Stimulated activated CD8-positive, alpha-beta memory T cell treated with anti-CD3 and anti-CD28 coated beads, Interleukin-12 subunit alpha, Interleukin-12 subunit beta, amount 100 ng/mL, for 4 hours (primary cell): ENCODE measurements at places on chromosomes 6 and 20.

DNA sequence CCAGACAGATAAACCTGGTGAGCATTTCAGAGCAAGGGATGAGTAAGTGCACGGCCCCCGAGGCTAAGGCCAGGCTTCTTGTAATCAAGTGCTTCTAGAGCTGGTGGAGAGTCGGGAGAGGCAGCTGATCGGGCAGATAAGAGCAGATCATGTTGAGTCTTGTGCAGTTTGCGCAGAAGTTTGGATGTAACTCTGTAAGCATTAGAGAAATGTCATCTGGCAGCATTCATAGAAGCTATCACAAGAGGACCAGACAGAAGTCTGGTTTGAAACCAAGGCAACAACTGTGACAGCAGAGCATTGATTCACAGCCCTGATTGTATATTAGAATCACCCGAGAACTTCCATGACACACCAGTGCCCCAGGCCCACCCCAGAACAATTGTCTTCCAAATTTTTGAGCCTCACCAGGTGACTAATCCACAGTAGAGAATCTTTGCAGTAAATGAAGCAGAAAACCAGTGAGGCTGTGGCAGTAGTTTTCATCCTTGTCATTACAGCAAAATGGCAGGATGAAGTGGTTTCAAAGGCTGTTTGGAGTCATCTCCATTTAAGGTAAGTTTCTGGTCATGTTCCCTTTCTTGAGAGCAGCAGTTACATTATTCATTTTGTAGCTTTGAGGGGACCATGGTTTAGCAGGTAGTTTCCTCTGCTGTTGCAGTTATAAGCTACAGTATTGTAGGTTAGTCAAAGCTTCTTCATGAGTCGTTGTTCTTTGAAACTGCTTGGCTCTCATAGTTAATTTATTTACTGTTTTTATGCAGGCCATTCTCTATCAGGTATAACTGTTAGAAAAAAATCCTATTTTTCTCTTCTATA, 84.1 kb downstream of the RNF217 start:
- DNase-seq = no peak

DNA sequence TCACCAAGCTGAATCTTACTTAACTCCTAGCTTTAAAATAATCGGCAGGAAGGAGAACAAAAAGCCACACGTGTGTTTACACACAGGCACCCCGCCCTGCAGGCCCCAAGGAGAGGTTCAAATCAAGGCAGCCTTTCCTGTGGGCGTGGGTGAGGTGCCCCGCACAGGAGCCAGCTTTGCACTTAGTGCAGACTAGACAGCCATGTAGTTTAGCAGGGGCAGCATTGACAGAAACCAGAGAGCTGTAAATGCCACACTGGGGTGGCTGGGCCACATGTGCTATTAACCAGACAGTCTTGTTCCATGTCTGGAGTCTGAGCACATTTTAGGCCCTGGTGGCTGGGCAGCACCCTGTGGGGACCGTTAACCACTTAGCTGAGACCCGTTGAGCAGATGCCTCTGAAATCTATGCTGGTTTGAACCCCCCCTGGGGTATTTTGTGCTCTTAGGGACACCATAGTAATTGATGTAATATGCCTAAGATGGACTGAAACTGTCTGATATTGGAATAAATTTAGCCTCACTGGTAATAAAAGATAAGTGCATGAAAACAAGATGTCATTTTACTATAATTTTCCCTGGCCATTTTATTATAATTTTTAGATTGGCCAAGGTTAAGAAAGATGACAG, 106.4 kb upstream of the KCNG1 start:
- DNase-seq = no peak

- DNase-seq = no peak
Measured at GRCh38 chr6:160810238-160810637, 108.2 kb downstream of the PLG start.

- DNase-seq = no peak
Measured at GRCh38 chr6:2739335-2739734, 11.4 kb downstream of the MYLK4 start.

- DNase-seq = no peak
Measured at GRCh38 chr6:18323935-18324705, 59.8 kb upstream of the DEK start.

GRCh38 chr20:4730780-4731179, 9.1 kb downstream of the PRND start:
- no peak for DNase-seq

DNA sequence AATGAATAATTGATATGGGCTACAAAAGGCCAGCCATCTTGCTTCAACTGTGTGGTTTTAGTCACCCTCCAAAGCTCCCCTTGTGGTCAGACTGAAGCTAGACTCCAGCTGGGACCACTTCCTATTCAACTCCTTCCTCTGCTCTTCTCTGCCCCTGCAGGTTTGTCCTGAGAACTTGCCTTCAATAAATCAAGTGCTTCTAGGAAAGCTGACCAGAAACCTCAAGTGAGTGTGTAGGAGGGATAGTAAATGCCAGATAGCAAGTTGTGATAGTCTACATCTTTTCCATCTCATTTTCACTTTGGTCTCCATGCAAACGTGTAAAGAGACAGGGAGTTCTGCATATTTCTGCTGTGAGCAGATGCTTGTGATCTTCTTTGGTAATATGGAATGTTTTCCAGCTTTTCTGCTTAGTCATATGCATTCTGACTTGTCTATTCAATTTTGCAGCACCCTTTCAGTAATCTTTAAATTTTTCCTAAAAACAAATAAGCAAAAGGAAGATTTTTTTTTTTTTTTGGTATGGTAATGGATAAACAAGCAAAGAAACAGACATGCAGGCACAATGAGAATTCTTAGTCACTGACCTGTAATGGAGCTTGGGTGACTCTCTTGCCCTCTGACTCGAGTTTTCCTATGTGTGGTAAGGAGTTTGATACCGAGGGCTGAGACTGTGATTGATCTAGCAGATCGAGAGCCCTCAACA, 201.3 kb upstream of the BTBD3 start:
- DNase-seq = no peak

GRCh38 chr6:157699777-157700636, 123.0 kb upstream of the SNX9 start:
- no peak for DNase-seq

- no peak for DNase-seq
Measured at GRCh38 chr20:57654998-57655808, 35.0 kb upstream of the ZBP1 start.

- DNase-seq = no peak
Measured at GRCh38 chr6:66307490-66307889, 600.5 kb upstream of the EYS start.

DNA sequence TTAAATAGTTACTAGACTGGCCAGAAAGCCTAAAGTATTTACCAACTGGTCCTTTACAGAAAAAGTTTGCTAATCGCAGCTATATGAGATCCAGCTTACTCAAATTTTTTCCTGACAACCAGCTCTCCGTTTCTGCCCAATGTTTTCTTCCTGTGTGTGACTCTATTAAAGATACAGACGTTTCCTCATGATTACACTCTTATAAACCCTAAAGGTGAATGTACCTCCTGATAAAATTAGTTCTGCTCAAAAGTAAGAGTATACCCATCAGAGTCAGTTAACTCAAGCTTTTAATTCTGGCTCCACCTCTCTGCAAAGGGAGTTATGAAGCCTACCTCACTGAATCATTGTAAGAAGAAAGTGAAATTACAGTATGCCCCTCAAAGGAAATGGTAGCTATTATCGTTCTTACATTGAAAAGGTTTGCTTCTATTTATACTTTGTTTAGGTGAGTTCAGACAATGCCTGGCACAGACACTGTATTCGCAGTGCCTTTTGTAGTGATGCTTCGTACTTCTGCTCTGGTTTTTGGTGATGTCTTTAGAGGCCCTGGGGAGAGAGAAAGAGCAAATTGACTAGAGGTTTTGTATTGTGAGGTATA, 10.2 kb upstream of the MROH8 start:
- DNase-seq = no peak

DNA sequence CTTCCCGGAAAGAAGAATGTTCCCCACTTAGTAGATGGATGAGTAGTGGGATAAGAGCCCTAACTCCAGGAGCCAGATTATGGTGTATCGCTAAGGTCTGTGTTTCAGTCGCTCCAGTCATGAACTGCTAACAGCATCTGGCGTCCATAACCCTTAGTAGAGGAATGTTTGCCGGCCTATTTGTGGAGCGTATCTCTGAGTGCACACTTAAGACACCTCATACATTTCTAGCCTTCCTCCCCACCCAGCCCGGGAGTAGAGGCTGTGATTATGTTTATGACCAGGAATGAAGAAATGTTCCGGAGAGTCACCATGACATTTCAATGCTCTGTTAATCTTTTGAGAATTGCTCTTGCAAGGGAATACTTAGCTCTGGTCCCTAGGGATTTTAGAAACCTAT, 251.1 kb upstream of the SOX4 start:
- DNase-seq = no peak

DNA sequence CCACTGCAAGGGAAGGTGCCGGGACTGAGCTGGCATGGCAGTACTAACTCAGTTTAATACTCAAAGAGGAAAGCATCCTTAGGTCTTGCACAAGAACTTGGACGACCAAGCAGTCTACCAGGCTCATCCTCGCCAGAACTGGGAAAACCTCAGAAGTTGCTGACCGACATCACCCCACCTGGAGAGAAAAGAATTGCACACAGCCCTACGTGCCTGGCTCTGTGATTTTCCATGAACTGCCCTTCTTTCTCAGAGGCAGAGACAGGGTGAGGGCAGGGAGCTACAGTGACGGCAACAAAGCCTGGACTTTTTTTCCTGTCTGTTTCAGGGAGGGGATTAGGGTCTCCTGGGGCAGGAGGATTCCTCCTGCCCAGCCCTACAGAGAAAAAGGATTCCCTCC, 8.0 kb downstream of the JAG1 start:
- no peak for DNase-seq

GRCh38 chr20:61874421-61875068, 191.1 kb downstream of the TAF4 start:
- no peak for DNase-seq

DNA sequence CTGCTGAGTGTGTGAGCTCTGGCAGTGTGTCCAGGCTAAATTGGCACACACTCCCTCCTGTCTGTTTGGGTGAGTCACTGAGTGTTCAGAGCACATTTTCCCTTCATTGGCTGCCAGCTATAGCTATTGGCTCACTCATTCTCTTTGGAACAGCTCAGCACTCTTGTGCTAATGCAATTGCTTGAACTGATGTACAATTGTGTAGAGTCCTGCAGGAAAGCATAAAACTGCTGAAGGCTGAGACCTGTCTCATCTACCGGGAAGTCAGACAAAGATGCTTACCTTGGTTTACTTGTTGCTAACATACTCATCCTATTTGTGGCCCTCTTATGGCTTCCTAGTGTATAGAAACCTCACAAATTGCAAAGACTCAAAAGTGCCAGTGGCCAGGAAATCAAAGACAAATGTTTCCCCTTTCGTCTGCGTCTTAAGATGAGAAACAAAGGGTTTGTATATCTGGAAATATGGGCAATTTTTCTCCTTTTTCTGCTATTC, 351.0 kb downstream of the BCKDHB start:
- no peak for DNase-seq

GRCh38 chr6:20266851-20267608, 54.8 kb upstream of the MBOAT1 start:
- DNase-seq = no peak

DNA sequence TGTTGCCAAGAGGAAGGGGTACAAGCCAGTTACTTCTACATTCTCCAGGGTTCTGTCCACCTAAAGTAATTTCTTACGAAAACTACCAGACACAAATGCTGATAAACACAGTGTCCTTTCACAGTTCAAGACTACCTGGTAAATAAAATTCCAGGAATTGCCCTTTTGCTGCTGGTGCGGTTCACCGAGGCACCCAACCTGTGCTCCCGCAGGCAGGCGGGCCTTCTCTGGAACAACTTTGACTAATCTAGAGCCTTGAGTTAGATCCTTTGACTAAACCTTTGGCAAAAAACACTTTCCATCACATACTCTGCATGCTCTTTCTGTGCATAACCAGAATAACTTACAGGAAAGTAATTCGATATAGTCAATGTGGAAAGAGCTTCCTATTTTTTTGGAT, 107.0 kb downstream of the HUS1B start:
- DNase-seq = no peak

- no peak for DNase-seq
Measured at GRCh38 chr20:20188647-20189046, 136.3 kb downstream of the CFAP61 start.

- no peak for DNase-seq
Measured at GRCh38 chr6:27176096-27176495, 71.4 kb upstream of the PRSS16 start.

DNA sequence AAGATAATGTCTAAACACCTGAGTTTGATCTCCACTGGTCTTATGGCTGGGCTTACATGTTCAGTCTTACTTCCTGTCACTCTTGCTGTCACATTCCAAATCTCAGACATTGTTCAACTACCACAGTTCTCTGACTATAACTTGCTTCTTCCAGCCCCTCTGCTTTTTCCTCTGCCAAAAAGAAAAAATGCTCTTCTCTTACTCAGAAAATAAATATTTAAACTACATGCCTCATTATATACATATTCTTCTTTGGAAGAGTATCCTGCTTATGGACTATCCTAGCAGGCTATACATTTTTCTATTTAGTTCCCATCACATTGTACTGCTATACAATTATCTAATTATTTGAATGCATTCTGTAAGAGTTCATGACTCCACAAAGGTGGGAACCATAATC, 175.4 kb downstream of the TBC1D32 start:
- DNase-seq = no peak

DNA sequence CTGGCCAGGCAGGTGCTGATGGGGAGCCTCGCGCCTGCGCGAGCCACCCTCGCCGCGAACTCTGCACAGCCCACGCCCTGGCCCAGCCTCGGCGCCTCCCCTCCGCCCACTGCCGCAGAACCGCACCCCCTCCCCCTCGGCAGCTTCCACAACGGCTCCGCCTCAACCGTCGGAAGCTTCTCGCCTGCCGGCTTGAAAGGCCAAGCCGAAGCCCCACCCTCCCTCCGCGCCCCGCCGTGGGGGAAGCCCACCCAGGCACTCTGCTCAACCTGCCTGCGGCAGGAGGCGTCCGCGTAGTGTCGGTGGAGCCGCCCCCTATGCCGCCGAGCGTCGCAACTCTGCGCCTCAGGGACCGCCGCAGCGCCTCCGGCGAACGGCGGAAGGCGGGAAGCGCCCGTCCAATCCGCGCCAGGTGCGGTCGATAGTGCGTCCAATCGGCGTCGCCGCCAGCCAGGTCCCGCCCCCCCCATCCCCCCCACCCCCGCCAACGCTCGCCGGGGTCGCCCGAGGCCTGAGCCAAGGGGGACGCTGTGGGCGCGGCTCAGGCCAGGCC, at the start of gene SYCP2:
Gene SYCP2 (minus strand): TSS at position 342 of the 553 bp plus-strand sequence. CDS start 11,224 bp downstream, outside the sequence.
- peak; percentile 46 for DNase-seq

GRCh38 chr6:163099621-163100171, 314.8 kb upstream of the QKI start:
- DNase-seq = no peak

DNA sequence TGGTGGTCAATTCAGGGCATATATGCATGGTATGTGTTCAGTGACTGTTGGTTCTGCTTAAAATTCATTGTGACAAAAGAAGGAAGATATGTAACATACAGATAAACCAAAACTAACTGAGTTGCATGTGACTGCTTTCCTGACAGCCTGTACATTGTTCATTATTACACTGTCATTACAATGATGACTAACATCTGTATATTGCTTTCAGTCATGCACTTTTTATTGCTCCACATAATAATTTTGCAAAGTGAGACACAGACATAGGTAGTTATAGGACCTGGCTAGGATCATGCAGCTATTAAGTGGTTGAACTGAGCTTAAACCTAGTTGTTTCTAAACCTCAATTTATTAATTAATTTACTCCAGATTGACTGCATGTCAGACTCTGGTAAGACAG, 703.2 kb downstream of the HDGFL1 start:
- no peak for DNase-seq

GRCh38 chr6:155472886-155473285, 17.2 kb upstream of the NOX3 start:
- DNase-seq = no peak

GRCh38 chr20:56724241-56724757, 95.2 kb downstream of the TFAP2C start:
- no peak for DNase-seq
